ENCODE measurements at places on chromosomes 7 and 10. TPM values are rescaled to one million over a fixed set of nuclear protein-coding genes. Genes with fewer than 3 reads are reported as not detected.

DNA sequence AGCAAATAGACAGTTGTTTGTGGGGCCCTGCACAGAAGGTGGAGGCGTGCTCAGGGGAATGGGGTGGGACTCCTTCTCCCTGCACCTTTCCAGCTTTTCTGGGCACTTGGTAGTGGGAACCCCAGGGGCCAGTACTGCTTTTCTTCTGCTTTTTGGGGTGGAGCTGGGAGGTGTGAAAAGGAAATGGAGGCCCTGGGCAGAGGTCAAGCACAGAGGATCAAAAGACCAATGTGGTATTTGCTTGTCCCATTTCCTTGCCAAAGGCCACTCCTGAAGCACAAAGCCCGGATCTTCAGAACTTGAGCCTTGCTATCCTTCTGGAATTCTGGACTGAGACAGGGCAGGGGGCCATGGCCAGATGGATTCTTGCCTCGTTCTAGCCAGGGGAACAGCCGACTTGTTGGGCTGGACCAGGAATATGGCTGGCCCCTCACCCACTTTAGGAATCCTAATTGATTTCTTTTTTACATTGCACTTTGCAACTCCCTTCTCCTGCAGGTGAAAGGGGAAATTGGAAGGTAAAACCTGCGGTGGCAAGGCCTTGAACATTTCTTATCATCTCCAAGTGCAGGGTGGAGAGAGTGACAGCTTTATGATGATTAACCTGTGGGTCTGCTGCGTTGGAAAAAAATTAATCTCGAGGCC lies 26.5 kb downstream of the ADRA2A start:
- no peaks in the 10 kb centered on the region for H3K36me3 ChIP-seq
- no peak for DNase-seq
- H3K27ac ChIP-seq = no peak overlapping the region
- H3K4me3 ChIP-seq = no peak overlapping the region
- no peaks in the 10 kb centered on the region for H3K27me3 ChIP-seq
- H3K4me1 ChIP-seq = no peaks in the 10 kb centered on the region

The BET1 gene
- total RNA-seq = 21.9 TPM

The BEND7 gene
- total RNA-seq = 16.9 TPM

The MINDY4 gene
- 13.8 TPM for total RNA-seq

DNA sequence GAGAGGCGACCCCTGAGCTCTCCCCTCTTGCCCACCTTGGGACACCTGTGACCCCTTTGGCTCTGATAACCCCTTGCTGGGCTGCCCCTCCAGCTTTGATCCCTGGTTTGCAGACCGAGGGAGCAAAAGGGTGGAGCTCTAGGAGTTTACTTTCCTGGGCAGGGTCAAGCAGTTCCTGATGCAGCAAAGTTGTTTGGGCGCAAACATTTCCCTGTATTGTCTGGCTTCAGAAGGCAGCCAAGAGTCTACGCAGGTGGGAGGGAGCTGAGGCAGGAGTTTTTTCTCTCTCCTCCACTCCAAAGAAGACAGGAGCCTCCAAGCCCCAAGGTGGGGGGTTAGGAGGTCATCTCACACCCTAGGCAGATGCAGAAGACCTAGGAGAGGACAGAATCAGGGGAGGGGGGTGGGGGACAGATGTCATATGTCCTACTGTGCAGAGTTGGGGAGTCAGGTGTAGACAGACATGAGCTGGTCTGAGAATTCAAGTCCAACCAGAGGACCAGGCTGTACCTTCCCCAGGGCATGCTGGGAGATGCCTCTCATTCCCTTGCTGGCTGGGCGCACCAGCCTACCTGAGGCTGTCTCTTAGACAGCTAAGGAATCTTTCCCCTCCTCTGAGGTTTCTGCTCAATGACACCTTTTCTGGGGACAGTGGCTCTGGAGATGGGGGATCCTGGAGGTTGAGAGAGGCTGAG lies 20.5 kb downstream of the TMEM270 start:
- DNase-seq = no peak
- H3K27me3 ChIP-seq = no peaks in the 10 kb centered on the region
- H3K27ac ChIP-seq = peak overlapping the region; percentile 77
- H3K4me3 ChIP-seq = no peak overlapping the region
- H3K36me3 ChIP-seq = no peaks in the 10 kb centered on the region

The PLXDC2 gene
- 143 TPM for total RNA-seq

DNA sequence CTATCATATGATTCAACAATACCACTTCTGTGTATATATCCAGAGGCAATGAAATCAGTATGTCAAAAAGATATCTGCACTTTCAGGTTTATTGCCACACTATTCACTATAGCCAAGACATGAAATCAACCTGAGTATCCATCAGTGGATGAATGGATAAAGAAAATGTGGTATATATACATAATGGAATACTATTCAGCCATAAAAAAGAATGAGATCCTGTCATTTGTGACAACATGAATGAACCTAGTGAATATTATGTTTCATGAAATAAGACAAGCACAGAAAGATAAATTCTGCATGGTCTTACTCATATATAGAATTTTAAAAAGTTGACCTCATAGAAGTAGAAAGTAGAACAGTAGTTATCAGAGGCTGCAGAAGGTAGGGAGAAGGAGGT lies 281.1 kb downstream of the BAMBI start:
- DNase-seq = no peak
- no peaks in the 10 kb centered on the region for H3K27me3 ChIP-seq
- no peaks in the 10 kb centered on the region for H3K36me3 ChIP-seq
- H3K4me3 ChIP-seq = no peak overlapping the region
- no peaks in the 10 kb centered on the region for H3K4me1 ChIP-seq
- no peak overlapping the region for H3K27ac ChIP-seq

GRCh38 chr7:115674467-115675024 lies 356.0 kb downstream of the TFEC start:
- H3K4me3 ChIP-seq = no peak overlapping the region
- H3K27me3 ChIP-seq = no peaks in the 10 kb centered on the region
- H3K4me1 ChIP-seq = no peaks in the 10 kb centered on the region
- no peaks in the 10 kb centered on the region for H3K36me3 ChIP-seq

The CCL24 gene
- total RNA-seq = 4.1 TPM

DNA sequence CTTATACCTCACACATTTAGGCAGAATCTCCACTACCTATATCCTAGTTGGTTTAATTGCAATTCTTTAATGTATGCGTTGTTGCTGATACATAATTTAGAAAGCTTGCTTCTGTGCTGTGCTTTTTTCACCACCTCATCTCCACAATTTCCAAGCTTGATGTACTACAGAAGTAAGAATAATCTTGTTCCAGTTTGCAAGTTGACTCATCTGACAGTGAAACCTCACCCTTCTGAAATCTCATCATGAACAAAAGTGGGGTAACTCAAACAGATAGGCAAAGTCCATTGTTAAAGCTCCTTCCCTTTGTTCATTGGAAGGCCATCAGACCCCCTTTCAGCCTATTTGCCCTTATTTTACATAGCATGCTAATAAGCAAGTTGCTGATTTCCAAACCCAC lies 13.6 kb downstream of the EIF4EBP2 start:
- DNase-seq = no peak
- H3K4me3 ChIP-seq = no peak overlapping the region
- no peaks in the 10 kb centered on the region for H3K27me3 ChIP-seq
- H3K4me1 ChIP-seq = peaks cover 8% of the 10 kb centered on the region
- H3K36me3 ChIP-seq = peaks cover 30% of the 10 kb centered on the region

- H3K27ac ChIP-seq = no peak overlapping the region
- H3K36me3 ChIP-seq = no peaks in the 10 kb centered on the region
- no peaks in the 10 kb centered on the region for H3K27me3 ChIP-seq
- H3K4me1 ChIP-seq = no peaks in the 10 kb centered on the region
- no peak for DNase-seq
These were observed 27.6 kb downstream of the SDHAF3 start for GRCh38 chr7:97145068-97145467.

GRCh38 chr7:18873734-18874336 lies 243.6 kb downstream of the TWIST1 start:
- DNase-seq = no peak
- H3K4me3 ChIP-seq = no peak overlapping the region
- H3K4me1 ChIP-seq = no peaks in the 10 kb centered on the region
- H3K27ac ChIP-seq = no peak overlapping the region
- H3K36me3 ChIP-seq = no peaks in the 10 kb centered on the region

- H3K27me3 ChIP-seq = peaks cover 17% of the 10 kb centered on the region
- no peak overlapping the region for H3K4me3 ChIP-seq
- H3K36me3 ChIP-seq = no peaks in the 10 kb centered on the region
- H3K27ac ChIP-seq = no peak overlapping the region
These were observed 191.7 kb upstream of the C7orf33 start for GRCh38 chr7:148398844-148399365.

The UPK3BL2 gene
- total RNA-seq = 26.9 TPM

GRCh38 chr7:19268737-19269136 lies 123.5 kb upstream of the FERD3L start:
- no peak overlapping the region for H3K27ac ChIP-seq
- DNase-seq = no peak
- H3K27me3 ChIP-seq = no peaks in the 10 kb centered on the region
- H3K4me3 ChIP-seq = no peak overlapping the region

DNA sequence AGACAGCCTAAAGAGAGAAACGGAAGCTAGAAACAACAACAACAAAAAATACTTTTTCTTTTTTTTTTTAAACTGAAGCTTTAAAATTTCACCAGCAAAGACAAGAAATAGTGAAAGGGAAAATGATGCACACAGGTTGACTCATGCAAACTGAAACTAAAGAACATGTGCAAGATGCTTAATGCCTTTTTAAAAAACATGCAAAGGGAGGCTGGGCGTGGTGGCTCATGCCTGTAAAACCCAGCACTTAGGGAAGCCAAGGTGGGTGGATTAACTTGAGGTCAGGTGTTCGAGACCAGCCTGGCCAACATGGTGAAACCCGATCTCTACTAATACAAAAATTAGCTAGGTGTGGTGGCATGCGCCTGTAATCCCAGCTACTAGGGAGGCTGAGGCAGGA lies 15.1 kb upstream of the CUBN start:
- no peak overlapping the region for H3K4me3 ChIP-seq
- H3K4me1 ChIP-seq = no peaks in the 10 kb centered on the region
- H3K36me3 ChIP-seq = no peaks in the 10 kb centered on the region
- no peak overlapping the region for H3K27ac ChIP-seq
- H3K27me3 ChIP-seq = no peaks in the 10 kb centered on the region

DNA sequence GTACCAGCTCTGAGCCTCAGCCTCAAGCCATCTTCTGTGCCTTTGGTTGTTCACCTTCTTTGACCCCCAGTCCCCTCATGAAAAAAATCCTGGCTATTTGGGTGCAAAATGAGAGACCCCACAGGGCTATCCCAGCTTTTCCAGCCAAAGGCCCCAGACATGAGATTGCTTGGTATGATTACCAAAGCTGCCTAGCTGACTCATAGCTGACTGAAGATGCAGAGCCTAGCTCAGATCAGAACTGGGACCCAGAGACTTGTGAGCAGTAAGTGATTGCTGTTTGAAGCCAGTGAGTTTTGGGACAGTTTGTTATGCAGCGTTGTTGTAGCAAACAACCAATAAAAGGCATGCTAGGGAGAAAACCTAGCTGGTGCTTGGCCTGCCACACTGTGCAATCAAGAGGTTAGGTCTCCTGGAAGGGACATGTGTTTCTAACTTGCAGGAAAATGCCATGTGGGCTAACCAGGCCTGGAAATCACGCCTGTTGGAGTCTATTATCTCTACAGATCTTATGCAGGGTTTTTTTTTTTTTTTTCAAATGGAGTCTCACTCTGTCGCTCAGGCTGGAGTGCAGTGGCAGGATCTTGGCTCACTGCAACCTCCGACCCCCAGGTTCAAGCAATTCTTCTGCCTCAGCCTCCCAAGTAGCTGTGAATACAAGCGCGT lies 48.0 kb upstream of the DAGLB start:
- DNase-seq = no peak
- H3K27ac ChIP-seq = no peak overlapping the region
- no peaks in the 10 kb centered on the region for H3K27me3 ChIP-seq
- no peak overlapping the region for H3K4me3 ChIP-seq

The CXCL12 gene
- total RNA-seq = 73.8 TPM

DNA sequence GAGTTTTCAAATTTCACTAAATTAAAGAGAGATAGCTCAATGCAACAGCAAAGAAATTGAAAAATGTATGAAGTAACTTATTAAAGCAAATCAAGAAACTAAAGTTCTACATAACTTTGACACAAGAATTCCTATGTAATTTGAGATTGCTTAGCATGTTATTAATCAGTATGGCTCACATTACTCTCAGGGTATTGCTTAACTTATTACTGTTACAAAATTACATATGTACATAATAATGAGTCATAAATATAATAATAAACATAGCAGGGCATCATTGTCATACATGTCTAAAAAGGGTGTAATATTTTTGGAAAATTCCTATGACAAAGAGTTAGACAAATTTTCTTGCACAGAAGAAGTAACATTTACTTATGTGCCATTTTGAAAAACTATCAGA lies 75.0 kb downstream of the ZWINT start:
- no peak overlapping the region for H3K27ac ChIP-seq
- no peak overlapping the region for H3K4me3 ChIP-seq
- no peaks in the 10 kb centered on the region for H3K4me1 ChIP-seq
- no peaks in the 10 kb centered on the region for H3K36me3 ChIP-seq
- no peak for DNase-seq

The ZC3HAV1L gene
- 7.1 TPM for total RNA-seq

The C10orf105 gene
- total RNA-seq = 0.32 TPM

DNA sequence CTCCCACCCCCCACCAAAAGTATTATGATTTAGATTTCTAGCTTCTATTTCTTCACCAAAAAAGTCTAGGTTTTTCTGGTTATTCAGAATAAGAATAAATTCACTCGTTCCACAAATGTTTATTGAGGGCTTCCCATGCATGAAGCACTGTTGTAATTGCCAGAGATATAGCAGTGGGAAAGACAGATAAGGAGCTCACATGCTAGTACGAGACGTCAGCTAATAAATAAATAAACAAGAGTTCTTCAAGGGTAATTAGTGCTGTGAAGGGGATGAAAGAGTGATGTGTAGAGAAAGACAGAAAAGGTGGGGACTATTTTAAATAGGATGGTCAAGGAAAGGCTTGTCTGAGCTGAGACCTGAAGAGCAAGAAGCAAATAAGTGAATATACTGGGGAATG lies 38.1 kb upstream of the SEPTIN7 start:
- H3K27ac ChIP-seq = no peak overlapping the region
- no peak for DNase-seq
- no peak overlapping the region for H3K4me3 ChIP-seq
- H3K27me3 ChIP-seq = no peaks in the 10 kb centered on the region
- no peaks in the 10 kb centered on the region for H3K36me3 ChIP-seq
- H3K4me1 ChIP-seq = peaks cover 20% of the 10 kb centered on the region

The LRIT1 gene
- not detected for total RNA-seq

- H3K27ac ChIP-seq = no peak overlapping the region
- H3K36me3 ChIP-seq = no peaks in the 10 kb centered on the region
These were observed 527.4 kb downstream of the DNAJB6 start for GRCh38 chr7:157863906-157864810.

- no peak for DNase-seq
- no peak overlapping the region for H3K4me3 ChIP-seq
- H3K27me3 ChIP-seq = no peaks in the 10 kb centered on the region
- H3K27ac ChIP-seq = peak overlapping the region; percentile 50
- H3K4me1 ChIP-seq = no peaks in the 10 kb centered on the region
These were observed 76.1 kb upstream of the PITRM1 start for GRCh38 chr10:3248526-3249306.

DNA sequence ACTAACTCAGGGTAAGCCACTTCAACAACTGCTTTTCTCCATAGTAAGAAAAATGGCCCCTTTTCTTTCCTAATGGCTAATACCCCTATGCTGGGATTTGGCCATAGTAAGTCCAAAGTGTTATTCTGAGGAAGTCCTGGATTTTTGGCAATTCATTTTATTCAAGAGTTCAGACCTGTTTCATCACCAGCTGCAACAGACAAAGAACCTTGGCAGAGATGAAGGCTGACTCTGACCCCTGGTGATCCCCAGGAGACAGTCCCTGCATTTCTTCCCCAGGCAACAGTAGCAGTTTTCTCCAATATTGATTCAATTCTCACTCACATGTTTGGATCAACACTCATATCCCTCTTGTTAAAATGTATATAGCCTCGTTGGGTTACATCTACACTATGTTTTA lies 145.2 kb downstream of the RNF133 start:
- no peaks in the 10 kb centered on the region for H3K27me3 ChIP-seq
- H3K27ac ChIP-seq = no peak overlapping the region
- H3K4me3 ChIP-seq = no peak overlapping the region
- H3K36me3 ChIP-seq = no peaks in the 10 kb centered on the region

All from lower lobe of right lung (tissue), 2 donors.